ENCODE measurements at places on chromosomes 16 and 17.

GRCh38 chr16:3458852-3459361, 15.4 kb downstream of the NAA60 start:
- no peak for DNase-seq

DNA sequence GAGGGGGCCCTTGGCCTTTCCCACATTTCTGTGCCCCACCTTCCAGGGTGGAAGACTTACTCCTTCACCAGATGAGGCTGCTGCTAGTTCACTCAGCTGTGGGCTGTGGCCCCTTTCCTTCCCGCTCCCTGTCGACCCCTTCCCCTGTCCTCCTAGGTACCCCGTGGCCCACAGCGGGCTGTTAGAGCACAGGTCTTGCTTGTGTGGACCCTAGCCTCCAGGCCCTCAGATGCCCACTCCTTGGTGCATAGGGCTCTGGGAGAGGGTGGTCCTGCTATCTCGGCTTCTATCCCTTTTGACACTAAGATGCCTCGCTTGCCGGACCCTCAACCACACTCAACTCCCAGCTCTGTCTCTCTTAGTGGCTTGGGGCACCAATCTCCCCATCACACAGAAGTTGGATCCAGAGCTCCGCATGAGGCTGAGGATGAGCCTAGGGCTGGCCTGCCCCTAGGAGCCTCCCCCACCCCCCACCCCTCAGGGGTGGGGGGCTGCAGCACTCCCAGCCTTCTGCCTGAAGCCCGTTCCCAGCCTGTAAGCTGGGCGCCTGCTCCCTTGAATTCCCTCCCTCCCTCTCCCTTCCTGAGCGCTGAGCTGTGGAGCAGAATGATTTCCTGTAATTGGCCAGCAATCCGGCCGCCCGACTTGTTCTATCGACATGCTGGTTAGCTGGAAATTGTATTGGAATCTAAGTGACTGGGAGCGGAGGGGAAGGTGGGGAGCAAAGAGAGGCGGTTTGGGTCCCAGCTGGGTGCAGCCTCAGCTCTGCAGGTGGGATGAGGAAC, 30.9 kb downstream of the DCAKD start:
- no peak for DNase-seq

- DNase-seq, result no peak
Observed at GRCh38 chr17:45077643-45078042, 16.5 kb downstream of the NMT1 start.

DNA sequence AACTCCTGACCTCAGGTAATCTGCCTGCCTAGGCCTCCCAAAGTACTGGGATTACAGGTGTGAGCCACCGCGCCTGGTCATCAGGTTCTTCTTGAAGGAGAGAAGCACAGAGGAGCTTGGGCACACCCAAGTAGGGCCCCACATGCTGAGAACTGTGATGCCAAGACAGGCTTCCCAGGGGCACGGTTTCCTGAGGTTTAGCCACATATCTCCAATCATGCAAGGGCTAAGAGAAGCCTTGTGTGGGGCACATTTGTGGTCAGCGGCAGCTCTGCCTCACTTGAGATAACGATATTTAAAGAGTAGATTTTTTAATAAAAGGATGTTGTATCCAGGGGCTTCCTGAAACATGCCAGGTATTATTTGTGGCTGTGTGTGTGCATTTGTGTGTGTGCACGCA, 46.9 kb downstream of the CUEDC1 start:
- DNase-seq, result no peak

GRCh38 chr17:10798332-10798749, 5.6 kb downstream of the TMEM238L start:
- DNase-seq, result no peak

GRCh38 chr17:59287891-59288290, 43.6 kb upstream of the YPEL2 start:
- DNase-seq, result no peak

DNA sequence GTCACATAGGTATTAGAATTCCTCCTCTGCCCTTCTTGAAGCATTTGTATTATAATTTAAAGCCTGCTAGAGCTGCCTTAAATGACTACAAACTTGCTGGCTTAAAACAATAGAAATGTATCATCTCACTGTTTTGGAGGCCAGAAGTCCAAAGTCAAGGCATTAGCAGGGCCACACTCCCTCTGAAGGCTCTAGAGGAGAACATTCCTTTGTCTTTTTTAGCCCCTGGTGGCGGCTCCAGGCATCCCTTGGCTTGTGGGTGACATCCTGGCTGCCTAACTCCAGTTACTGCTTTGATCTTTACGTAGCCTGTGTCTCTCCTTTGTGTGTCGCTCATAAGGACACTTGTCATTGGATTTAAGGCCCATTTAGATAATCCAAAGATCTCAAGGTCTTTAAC, 186.6 kb upstream of the SALL1 start:
- peak; percentile 35 for DNase-seq
